ENCODE measurements at places on chromosomes 6 and 20.

DNA sequence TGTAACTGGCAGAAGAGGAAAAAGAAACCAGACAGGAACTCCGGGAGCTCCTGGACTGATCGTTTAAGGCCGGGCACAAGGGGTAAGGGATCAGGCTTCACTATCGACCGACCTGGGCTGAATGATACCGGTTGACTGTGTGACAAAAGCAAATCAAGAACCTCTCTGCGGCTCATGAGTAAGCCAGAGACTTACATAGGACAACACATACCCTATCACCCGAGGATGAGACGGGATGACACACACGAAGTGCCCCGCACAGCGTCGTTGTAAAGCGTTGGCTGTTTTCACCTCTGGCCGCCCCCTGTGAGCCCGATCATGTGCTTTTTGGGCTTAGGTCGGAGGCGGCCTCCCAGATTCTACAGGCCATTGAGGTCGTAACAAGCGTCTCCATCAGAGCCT lies 695 bp upstream of the TGIF2 start:
- peak overlapping the region; percentile 53 for H3K27ac ChIP-seq
- H3K36me3 ChIP-seq: no peaks in the 10 kb centered on the region
- peak overlapping the region; percentile 79 for H3K4me3 ChIP-seq
- H3K27me3 ChIP-seq: no peaks in the 10 kb centered on the region
- no peak for DNase-seq

- H3K27me3 ChIP-seq: no peaks in the 10 kb centered on the region
- no peaks in the 10 kb centered on the region for H3K36me3 ChIP-seq
- no peak for DNase-seq
- no peaks in the 10 kb centered on the region for H3K4me1 ChIP-seq
Observed at GRCh38 chr6:44951253-44951747, 376.8 kb upstream of the RUNX2 start.

- H3K4me3 ChIP-seq: no peak overlapping the region
- DNase-seq: no peak
- no peak overlapping the region for H3K27ac ChIP-seq
- H3K4me1 ChIP-seq: no peaks in the 10 kb centered on the region
- no peaks in the 10 kb centered on the region for H3K36me3 ChIP-seq
Observed at GRCh38 chr6:41672016-41672415, 33.7 kb downstream of the MDFI start.

DNA sequence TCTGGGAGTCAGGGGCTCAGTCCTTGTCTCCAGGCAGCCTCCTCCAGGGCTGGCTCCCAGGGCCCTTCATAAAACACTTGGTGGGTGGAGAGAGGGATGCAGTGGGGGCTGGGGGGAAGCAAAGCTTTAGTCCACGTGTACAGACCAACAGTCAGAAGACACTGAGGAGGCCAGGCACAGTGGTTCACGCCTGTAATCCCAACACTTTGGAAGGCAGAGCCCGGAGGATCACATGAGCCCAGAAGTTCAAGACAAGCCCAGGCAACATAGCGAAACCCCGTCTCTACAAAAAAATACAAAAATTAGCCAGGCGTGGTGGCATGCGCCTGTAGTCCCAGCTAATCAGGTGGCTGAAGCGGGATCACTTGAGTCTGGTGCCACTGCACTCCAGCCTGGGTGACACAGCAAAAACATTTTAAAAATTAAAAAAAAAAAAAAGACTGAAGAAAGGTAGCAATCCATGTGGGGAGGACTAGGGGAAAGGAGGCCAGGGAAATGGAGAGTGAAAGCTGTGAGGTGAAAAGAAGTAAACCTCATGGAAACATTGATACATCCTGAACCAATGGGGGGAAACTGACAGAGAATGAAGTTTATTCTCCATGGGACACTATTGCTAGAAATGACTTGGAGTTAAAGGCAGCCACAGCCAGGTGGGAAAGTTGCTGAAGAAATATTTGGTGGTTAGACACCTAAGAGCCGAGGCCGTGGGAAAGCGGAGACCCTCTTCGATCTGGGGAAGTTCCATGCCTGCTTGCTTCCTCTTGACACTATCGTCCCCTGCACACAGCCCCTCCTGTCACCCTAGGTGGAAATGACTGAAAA lies 35.4 kb downstream of the PIM1 start:
- no peak overlapping the region for H3K27ac ChIP-seq
- H3K4me1 ChIP-seq: peaks cover 39% of the 10 kb centered on the region
- H3K4me3 ChIP-seq: no peak overlapping the region
- no peaks in the 10 kb centered on the region for H3K36me3 ChIP-seq
- DNase-seq: no peak
- H3K27me3 ChIP-seq: no peaks in the 10 kb centered on the region

DNA sequence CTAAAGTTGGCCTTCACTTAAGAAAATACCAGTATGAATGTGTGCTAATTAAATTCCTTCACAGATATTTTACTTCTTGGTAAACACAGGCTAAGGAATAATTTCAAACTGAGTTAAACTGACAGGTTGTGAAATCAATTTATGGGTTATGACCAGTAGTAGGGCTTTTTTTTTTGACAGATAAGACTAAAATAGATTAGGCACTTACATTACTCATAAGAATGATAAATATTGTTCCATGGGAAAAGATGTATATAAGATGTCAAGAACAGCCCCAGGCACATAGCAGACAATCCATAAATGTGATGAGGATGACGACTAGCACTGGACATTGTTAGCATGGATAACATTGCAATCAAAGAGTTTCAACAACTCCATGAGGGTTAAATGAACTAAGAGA lies 22.9 kb downstream of the NT5E start:
- peaks cover 10% of the 10 kb centered on the region for H3K4me1 ChIP-seq
- no peak overlapping the region for H3K4me3 ChIP-seq
- H3K27me3 ChIP-seq: no peaks in the 10 kb centered on the region

- no peaks in the 10 kb centered on the region for H3K4me1 ChIP-seq
- no peak overlapping the region for H3K27ac ChIP-seq
- peaks cover 15% of the 10 kb centered on the region for H3K27me3 ChIP-seq
- DNase-seq: no peak
- H3K4me3 ChIP-seq: no peak overlapping the region
Observed at GRCh38 chr20:53231061-53231460, 258.9 kb downstream of the TSHZ2 start.

GRCh38 chr20:58389324-58389967 lies 417 bp downstream of the VAPB start:
- DNase-seq: no peak
- peak overlapping the region; percentile 79 for H3K27ac ChIP-seq
- peaks cover 17% of the 10 kb centered on the region for H3K36me3 ChIP-seq
- H3K4me1 ChIP-seq: peaks cover 14% of the 10 kb centered on the region
- H3K4me3 ChIP-seq: peak overlapping the region; percentile 92
